Progenitor cell of endocrine pancreas (in vitro differentiated cells): ENCODE measurements at places on chromosomes 1 and 21.

DNA sequence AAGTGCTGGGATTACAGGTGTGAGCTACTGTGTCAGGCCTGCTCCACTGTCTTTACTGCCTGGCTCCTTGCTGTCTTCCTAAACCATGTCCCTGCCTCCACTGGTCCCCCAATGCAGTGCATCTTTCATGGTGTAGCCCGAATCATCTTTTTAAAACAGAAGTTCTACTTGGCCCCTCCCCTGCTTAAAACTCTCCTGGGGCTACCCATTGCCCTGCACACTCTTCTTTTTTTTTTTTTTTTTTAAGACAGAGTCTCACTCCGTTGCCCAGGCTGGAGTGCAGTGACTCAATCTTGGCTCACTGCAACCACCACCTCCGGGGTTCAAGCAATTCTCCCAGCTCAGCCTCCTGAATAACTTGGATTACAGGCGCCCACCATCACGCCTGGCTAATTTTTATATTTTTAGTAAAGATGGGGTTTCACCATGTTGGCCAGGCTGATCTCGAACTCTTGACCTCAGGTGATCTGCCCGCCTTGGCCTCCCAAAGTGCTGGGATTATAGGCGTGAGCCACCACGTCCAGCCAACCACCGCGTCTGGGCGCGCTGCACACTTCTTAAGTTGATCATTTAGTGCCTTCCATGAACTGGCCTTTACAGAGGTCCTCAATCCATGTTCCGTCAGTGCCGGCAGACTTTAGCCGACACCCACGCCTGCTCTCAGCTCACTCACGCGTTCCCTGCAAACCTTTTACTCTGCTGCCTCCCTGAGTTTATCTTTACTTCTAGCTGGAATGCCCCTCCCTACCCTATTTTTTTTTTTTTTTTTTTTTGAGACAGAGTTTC is 2.4 kb downstream of the FCN3 start:
- DNase-seq: no peak

DNA sequence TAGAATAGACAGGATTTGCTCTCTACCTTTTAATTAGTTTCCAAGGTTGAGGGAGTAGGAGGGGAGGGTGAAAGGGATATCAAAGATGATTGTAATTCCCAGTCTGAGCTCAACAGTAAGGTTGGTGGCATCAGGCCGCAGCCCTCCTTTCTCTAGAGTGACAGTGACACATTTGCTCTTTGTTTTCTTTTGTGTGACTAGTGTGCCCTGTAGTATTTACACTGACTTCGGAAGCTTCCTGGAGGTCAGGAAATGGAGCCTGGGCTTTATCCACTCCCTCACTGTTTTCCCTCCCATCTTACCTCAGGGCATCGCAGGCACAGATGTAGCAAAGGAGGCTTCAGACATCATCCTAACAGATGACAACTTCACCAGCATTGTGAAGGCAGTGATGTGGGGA is 44.7 kb upstream of the LAX1 start:
- no peak for DNase-seq

- DNase-seq: no peak
These were observed 202.7 kb upstream of the SNX7 start for GRCh38 chr1:98458511-98459485.

DNA sequence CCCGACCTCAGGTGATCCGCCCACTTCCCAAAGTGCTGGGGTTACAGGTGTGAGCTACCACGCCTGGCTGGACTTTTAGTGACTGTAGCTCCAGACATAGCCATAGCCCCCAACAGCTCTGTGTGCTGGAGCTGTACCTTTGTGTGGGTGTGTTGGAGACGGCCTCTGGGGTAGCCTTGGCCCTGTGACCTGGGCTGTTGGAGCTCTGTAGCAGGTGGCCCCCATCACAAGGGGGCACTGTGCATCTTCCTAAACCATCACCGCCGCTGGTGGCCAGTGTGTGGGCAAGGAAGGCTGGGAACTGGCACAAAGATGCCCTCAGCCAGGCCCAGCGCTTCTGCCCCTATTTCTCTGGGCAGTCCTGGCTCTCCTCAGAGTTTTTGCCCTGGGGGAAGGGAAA is 38.4 kb upstream of the FOXO6 start:
- DNase-seq: no peak

DNA sequence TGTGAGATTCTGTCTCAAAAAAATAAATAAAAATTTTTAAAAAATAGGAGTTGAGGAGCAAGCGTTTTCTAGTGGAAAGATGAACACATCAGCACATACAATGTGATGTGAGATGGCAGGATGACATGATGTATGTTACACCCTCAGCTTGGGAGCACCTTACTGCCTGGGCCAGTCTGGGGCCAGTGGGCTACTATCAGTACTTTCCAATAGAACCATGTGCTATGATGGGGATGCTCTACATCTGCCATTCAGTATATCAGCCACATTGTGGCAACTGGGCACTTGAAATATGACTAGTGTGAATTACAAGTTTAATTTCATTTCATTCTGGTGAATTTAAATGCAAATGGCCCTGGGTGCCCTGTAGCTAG is 156.0 kb downstream of the PGBD5 start:
- DNase-seq: no peak

GRCh38 chr1:109493227-109493626 is 667 bp upstream of the CYB561D1 start:
- no peak for DNase-seq

- DNase-seq: peak; percentile 80
These were observed 3.1 kb upstream of the SELENON start for GRCh38 chr1:25796811-25797458.

DNA sequence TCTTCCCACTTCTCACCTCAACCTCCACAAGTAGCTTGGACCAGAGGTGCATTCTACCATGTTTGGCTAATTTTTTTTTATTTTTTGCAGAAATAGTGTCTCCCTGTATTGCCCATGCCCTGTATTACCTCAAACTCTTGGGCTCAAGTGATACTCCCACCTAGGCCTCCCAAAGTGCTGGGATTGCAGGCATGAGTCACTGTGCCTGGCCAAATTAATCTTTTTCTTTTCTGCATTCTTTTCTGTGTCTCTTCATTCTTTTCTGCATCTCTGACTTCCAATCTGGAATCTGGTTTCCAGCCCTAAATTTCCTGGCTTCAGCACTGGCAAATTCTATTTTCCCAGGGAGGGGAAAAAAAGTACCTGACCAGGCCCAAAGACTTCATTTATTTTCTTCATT is 31.2 kb upstream of the TACSTD2 start:
- no peak for DNase-seq

DNA sequence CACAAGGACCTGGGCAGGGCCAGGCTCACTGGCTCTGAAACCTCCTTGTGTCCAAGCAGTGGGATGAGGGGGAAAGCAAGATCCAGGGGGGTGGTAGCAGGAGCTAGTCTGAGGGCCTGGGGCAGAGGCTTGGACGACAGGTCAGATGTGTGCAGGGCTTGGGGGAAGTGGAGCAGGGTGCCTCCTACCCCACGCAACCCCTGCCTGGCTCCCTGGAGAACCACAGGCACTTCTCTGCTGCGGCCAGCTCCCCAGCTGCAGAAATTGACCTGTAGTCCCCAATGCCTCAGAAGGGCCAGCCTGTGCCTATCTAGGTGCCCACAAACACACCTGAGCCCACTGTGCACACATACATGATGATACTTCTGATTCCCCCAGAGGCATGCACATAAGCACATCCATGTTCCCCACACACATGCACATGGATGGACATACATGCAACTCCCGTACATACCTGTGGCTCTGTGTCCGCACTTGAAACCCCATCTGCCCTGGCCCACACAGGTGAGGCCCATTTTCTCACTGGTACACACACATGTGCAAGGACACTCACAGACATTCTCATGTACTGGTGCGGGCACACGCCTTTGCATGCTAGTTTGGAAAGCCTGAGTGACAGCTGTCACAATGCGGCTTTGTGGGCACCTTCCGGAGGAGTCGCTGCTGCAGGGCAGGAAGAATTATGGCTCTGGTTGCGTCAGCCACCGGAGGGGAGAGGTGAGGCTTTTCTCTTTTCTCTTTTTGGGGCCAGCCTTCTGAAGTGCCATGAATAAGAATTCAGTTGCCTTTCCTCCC is 247.2 kb upstream of the CSF3R start:
- no peak for DNase-seq

GRCh38 chr1:12279728-12280464 is 50.1 kb downstream of the VPS13D start:
- no peak for DNase-seq

DNA sequence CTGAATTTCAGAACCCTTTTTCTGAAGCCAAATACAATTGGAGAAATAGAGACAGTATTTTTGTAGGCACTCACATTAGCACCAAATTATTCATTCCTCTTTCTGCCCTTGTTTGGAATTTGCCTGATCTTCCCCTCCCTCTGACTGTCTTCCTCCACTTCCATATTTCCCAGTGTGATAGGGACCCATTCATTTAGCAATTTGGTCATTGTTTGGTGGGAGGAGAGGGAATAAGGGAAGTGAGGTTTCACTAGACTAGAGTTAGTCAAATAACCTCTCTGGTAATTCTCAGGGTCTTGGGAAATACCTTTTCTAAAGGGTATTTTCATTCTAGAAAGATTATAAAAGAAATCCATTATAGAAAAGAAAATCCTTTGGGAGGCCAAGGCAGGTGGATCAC is 31.0 kb upstream of the MTMR11 start:
- DNase-seq: no peak

DNA sequence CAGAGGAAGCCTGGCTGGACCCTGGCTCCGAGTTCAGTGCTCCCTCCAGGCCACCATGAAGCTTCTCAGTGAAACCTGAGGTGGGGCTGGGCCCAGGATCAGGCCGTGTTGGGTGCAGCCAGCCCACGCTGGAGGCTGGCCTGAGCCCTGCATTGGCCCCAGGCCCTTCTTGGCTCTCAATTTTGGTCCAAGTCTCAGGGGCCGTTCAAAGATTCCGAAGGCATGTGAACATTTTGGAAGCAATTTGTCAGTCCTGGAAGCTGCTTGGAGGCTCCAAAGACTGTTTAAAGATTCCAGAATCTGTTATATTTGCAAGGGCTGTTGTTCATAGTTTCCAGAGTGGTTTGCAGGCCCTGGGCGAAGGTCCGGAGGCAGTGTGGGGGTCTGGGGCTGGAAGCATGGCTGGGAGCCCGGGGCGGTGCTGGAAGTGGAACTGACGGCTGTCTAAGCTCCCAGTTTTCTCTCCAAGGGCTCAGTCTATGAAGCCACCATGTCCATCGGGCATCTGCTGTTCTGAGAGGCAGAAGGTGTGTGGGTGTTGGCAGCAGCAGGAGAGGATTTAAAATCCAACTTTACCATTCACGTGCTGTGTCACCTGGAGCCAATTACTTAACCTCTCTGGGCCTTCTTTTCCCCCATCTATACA is 104.9 kb downstream of the EPHB2 start:
- DNase-seq: no peak

GRCh38 chr1:180751921-180752320 is 120.1 kb downstream of the XPR1 start:
- DNase-seq: no peak

GRCh38 chr1:93908394-93909145 is 660 bp downstream of the GCLM start:
- peak; percentile 22 for DNase-seq

GRCh38 chr1:109335091-109335490 is 28.3 kb upstream of the MYBPHL start:
- no peak for DNase-seq

DNA sequence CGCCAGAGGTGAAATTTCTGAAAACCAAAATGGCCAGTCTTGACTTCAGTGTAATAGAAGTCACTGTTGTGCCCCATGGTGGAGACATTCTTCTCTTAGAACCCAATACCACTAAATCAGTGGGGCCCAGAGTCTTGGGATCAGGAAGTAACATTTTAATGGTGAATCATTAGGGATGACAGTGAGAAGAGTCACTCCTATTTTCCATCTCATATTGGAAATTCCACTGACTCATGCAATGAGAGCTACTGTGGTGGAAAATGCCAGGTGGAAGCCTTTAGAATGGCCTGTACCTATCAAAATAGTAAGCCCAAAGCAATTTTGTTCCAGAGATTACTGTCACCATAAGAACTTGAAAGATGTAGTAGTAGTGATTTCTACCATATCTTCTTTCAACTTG is 20.6 kb upstream of the PPM1J start:
- DNase-seq: no peak

GRCh38 chr1:235972311-235972689 is 92.6 kb downstream of the NID1 start:
- DNase-seq: no peak

- DNase-seq: no peak
These were observed 9.2 kb downstream of the ADPRS start for GRCh38 chr1:36097693-36098585.

GRCh38 chr1:247118946-247119446 is 14.8 kb upstream of the ZNF669 start:
- no peak for DNase-seq

DNA sequence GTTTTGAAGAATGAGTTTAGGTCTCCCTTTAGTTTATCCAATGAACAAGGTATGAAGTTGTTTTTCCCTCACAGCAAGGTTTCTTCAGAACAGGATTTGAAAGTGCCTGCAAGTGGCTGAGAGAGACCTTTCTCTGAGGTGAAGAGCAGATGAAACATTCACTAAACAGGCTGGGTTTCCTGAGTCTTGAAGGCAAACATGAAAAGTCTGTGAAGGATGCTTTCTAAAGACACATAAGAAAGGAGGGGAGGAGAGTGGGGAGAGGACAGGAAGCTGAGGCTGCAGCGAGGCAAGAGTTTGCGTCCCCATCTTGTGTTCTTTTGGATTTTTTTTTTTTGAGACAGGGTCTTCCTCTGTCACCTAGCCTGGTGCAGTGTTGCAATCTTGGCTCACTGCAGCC is 95.7 kb upstream of the SIM2 start:
- no peak for DNase-seq

GRCh38 chr1:202172015-202172355 is 11.6 kb upstream of the PTPN7 start:
- DNase-seq: no peak

DNA sequence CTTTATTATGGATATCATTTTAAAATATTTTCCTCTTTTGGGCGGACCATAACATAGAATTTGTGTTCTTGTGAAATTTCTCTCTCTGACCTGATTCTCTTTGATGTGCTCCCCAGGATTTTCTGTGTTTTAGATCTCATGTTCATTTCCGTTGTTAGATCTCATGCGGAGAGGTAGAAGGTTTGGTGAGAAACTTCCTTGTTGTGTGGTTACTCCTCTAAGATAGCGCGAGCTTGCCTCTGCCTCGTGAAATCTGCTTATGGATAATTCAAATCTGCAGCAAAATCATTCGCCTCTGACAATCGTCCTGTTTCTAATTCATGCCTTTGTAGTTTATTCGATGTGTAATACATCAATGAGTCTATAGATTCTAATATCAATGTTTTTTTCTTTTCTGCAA is 580.4 kb downstream of the USP25 start:
- DNase-seq: no peak

- no peak for DNase-seq
These were observed 157.7 kb downstream of the TOMM20 start for GRCh38 chr1:234970731-234971476.
